Smooth muscle cell of trachea (primary cell): ENCODE measurements at places on chromosomes 7 and 10. TPM values are rescaled to one million over a fixed set of nuclear protein-coding genes. Genes with fewer than 3 reads are reported as not detected.

The HOXA7 gene
- total RNA-seq, result not detected in 2 replicates

The LIPK gene
- not detected in 2 replicates for total RNA-seq

The MALRD1 gene
- total RNA-seq, result 1.0 and 3.1 TPM in 2 replicates

The EPHA1 gene
- under 0.01 and 0.15 TPM in 2 replicates for total RNA-seq

The PHKG1 gene
- total RNA-seq, result 0.99 and 1.6 TPM in 2 replicates

The ADAM22 gene
- total RNA-seq, result 1.0 and 1.5 TPM in 2 replicates

The SERPINE1 gene
- 123 and 260 TPM in 2 replicates for total RNA-seq

The NOS3 gene
- total RNA-seq, result 0.99 and 2.0 TPM in 2 replicates

The ASB15 gene
- not detected in 2 replicates for total RNA-seq

The EGR2 gene
- 0.15 and 0.33 TPM in 2 replicates for total RNA-seq

The MAT1A gene
- total RNA-seq, result under 0.01 TPM in 1 of 2 replicates, not detected in the other

The CNNM2 gene
- 8.3 and 12.7 TPM in 2 replicates for total RNA-seq

The PDZD7 gene
- 1.6 and 2.5 TPM in 2 replicates for total RNA-seq

The LIPJ gene
- total RNA-seq, result 0.17 TPM in 1 of 2 replicates, not detected in the other

The GPR85 gene
- total RNA-seq, result 1.5 and 1.9 TPM in 2 replicates

The TMEM213 gene
- not detected in 2 replicates for total RNA-seq

The WNT2 gene
- total RNA-seq, result under 0.01 and 1.3 TPM in 2 replicates

The POMZP3 gene
- 2.3 and 11.7 TPM in 2 replicates for total RNA-seq

The INA gene
- 0.44 and 0.99 TPM in 2 replicates for total RNA-seq

The SPDYE8 gene
- total RNA-seq, result 0.17 TPM in 1 of 2 replicates, not detected in the other

The SFRP4 gene
- 1.7 and 8.1 TPM in 2 replicates for total RNA-seq

The PIP4K2A gene
- total RNA-seq, result 40.5 and 56.6 TPM in 2 replicates

The PIK3AP1 gene
- 0.50 TPM in 1 of 2 replicates, not detected in the other for total RNA-seq

The TMEM130 gene
- 0.44 and 1.7 TPM in 2 replicates for total RNA-seq

The ANKRD61 gene
- not detected in 2 replicates for total RNA-seq

The LMOD2 gene
- total RNA-seq, result not detected in 2 replicates

The SKIDA1 gene
- total RNA-seq, result 0.73 and 0.99 TPM in 2 replicates

The C7orf57 gene
- not detected in 2 replicates for total RNA-seq

The KAZALD1 gene
- total RNA-seq, result 39.0 and 58.2 TPM in 2 replicates
